Fibroblast of skin of right biceps (primary cell): ENCODE measurements at places on chromosomes 7 and 10.

DNA sequence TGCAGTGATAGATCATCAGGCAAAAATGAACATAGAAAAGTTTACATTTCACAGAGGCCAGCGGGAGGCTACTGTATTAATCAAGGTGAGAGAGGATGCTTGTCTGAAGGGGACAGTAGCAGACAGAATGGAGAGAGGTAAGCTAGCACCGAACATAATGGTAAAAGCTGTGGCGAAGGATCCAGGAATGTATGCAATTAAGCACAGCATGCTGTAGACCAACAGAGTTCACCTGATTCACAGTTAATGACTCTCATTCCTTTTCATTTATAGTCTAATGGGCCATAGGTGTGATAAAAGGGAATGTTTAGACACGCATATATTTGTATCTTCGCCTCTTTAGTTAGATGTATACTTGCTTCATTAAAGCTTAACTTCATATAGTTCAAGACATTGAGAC is 150.9 kb upstream of the MBL2 start:
- DNase-seq = no peak

DNA sequence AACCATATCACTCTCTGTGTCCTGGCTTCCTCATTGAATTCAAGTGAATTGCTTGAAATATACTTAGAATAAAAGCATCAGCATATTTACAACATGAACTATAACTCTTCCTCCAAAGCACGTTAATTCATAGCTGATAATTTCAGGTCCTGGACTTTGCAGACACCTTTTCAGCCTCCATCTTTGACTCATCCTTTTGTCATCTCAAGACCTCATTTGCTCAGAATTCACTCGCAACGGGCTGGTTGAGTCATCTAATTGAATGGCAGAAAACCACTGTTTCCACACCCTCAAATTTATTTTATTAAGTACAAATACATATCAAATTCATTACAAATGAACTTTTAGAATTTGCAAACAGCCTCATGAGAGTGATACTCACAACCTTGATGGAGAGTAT is 545.7 kb downstream of the GATA3 start:
- no peak for DNase-seq

DNA sequence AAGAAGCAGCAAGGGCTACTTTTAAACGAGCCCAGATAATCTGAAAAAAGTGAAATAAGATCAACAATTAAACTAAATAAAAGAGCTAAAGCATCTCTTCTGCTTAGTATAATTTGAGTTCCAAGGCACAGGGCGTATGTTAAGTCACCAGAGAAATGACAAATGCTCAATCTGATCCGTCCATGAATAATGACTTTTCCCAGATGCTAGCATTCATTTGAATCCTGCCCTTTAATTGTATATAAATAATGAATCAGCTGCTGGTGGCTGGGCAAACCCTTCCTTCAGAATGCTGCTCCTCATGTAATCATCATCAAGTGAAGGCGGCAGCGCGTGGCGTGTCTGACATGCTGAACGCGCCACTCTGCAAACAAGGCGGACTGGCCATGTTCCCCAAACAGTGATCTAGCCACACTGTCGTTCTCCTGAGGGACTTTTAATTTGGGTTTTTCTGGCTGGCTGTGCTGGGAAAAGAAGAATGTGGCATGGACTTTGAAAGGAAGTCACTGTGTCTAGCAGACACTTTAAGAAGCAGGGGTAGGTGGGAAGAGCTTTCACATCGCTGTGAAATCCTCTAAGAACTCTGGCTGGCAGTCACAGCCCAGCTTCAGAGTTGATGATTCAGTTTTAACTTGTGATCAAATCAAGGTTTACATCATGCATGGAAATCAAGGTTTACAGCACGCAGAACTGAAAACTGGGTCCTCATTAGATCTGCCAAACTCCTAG is 70.7 kb downstream of the BEND7 start:
- DNase-seq = no peak

GRCh38 chr10:121610798-121611323 is 12.6 kb upstream of the FGFR2 start:
- no peak for DNase-seq

GRCh38 chr7:22256541-22257096 is 100.3 kb downstream of the RAPGEF5 start:
- DNase-seq = no peak

DNA sequence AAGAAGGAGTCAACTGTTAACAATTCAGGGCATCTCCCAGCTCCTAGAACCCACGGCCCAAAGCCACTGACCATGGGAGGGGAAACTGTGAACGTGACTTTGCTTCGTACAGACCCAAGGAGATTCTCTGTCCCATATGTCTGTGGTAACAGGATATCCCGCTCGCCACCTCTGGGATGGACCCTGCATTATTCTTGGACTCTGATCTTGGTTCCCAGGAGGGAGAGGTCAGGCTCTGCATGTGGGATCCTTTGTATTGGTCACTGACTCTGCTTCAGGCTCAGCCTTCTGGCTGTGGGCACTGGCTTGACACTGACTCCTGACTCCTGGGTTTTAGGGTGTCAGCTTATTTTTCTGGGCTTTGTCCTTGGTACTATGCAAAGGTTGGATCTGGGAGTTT is 13.5 kb upstream of the MBL2 start:
- no peak for DNase-seq

- DNase-seq = peak; percentile 77
Observed at GRCh38 chr7:94396596-94396995, 1.9 kb downstream of the COL1A2 start.

- peak; percentile 19 for DNase-seq
Observed at GRCh38 chr7:15016766-15017165, 114.2 kb upstream of the DGKB start.

GRCh38 chr10:44990965-44991364 is 9.8 kb upstream of the ZNF22 start:
- no peak for DNase-seq

DNA sequence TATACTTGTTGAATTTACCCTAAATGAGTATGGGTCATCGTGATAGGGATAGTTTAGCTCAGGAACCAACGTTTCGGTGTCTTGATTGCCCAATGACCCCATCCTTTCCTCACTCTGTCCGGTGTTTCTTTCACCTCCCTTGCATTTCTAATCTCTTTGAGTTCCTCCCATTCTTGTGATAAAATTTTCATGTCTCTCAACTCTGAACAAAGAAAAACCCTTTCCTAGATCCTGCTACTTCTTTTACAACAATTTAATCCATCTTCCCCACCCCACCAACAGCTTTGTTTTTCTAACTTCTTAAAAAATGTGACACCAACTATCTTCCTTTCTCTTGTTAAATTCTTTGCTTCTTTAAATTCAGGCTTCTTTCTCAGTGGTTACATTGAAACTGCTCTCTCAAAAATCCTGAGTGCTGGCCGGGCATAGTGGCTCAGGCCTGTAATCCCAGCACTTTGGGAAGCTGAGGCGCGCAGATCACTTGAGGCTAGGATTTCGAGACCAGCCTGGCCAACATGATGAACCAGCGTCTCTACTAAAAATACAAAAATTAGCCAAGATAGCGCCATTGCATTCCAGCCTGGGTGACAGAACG is 130.3 kb upstream of the MINDY3 start:
- DNase-seq = no peak

DNA sequence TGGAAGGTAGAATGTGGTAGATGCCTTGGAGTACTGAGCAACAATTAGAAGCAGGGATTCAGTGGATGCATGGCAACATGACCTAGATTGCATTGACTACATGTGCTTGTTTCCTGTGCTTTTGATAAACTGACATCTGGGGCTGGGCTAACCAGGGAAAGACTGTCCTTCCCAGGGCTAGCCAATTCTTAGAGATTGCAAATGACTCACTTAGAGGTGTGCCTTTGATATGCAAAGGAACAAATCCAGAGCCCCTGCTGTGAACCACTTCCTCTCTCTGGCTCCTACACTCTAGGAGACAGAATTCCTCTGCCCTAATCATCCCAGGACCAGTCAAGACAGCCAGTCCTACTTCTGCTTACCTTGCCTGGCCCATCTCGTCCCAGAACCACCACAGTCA is 651.5 kb downstream of the LRMDA start:
- DNase-seq = peak; percentile 85

DNA sequence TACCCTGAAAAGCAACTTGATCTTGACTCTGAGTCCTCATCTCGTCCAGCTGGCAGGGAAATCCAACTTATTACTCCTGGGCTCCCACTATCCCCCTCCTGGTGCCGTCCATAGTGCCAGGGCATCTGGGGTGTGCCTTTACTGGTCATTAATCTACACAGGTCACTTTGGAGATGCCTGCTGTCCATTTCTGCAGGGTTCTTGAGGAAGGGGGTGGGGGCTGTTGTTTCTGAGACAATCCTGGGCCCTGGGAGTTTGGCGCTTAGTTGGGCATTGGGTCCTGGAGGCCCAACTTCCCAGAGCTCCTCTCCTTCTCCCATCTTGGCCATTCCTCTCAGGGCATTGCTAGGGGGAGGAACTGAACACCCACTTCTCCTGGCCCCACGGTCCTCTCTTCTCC is 6.0 kb upstream of the TACR2 start:
- no peak for DNase-seq

GRCh38 chr7:67805921-67806471 is 809.4 kb downstream of the TYW1 start:
- no peak for DNase-seq

DNA sequence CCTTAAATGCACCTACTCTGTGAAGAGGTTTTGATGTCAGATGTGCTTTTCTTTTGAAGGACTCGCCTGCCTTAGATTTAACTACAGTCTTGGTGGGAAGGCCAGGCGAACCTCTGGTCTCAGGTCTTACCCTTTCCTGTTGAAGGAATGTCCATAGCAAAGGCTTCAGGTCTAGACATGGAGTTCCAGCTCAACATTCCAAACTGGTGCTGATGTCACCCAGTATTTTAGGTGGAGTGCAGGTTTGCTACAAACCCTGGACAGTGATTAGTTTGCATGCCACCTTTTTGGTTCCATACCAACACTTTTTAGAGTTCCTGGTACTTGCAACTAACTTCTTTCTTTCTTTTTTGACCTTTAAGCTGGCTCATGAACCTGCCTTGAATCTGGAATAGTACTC is 258.7 kb downstream of the GFRA1 start:
- DNase-seq = no peak

- no peak for DNase-seq
Observed at GRCh38 chr10:44618910-44619309, 234.0 kb upstream of the CXCL12 start.

DNA sequence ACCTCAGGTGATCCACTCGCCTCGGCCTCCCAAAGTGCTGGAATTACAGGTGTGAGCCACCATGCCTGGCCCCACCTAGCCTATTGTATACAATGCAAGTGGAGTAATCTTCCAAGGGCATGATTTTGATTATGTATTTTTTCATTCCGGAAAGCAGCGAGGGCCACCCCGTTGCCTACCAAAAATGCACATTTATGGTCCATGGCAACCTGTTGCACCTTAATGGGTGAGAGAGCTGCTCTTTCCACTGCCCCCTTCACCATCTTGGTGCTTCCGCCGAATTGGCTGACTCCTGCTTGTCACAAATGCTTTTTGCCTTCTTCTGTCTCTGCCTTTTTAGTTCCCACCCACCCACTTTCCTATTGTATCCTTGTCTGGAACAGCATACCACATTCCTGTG is 699.5 kb downstream of the LRMDA start:
- no peak for DNase-seq

GRCh38 chr7:39509436-39509835 is 56.8 kb upstream of the YAE1 start:
- no peak for DNase-seq

GRCh38 chr7:98909487-98909886 is 31.2 kb downstream of the TRRAP start:
- DNase-seq = no peak

DNA sequence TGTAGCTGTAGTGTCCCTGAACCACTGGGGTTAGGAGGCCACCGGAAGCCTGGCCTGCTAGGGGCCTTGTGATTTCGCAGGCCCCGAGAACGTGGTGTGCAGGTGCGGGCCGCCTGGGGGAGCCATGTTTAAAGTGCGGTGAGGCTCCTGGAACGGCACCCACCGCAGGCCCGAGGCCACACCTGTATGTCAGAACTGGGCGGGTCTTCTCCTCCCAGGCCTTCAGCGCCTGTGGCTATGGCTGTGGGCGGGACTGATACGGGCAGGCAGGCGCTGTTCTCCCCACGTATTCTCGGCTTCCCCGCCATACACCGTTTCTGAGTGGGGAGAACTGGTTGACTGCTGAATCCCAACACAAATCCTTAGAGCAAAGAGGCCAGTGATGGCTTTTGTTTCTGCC is 74.8 kb downstream of the DNAJB6 start:
- no peak for DNase-seq

GRCh38 chr10:84424731-84425167 is 96.4 kb downstream of the CCSER2 start:
- DNase-seq = peak; percentile 94

DNA sequence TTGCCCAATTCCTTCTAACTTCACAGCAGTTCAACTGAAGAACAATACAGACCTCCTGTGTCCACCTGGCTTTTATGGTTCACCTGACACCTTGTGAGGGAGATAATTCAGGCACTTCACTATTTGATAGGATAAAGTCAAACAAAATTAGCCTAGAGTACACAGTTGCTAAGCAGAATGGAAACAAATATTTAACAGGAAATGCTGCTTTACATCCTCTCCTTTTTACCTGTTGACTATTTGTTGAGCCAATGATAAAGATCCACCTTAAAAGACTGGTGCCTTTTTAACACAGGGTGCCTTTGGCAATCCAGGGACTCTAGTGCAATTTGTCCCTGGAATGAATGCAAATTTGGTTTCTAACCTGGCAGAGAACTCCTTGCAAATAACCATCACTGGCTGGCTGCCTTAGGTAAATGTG is 39.8 kb downstream of the ITPRID1 start:
- no peak for DNase-seq

- no peak for DNase-seq
Observed at GRCh38 chr10:71382028-71382427, 14.7 kb upstream of the CDH23 start.

DNA sequence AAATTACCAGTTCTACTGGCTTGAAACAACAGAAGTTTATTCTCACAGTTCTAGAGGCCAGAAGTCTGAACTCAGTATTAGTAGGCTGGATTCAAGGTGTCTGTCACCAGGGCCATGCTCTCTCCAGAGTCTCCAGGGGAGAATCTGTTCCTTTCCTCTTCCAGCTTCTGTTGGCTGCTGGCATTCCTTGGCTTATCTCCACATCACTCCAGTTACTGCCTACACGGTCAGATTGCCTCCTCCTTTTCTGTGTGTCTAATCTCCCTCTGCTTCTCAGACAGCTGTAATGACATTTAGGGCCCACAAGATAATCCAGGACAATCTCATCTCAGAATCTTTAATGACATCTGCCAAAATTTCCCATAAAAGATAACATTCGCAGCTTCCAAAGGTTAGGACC is 36.6 kb downstream of the MAPK8 start:
- no peak for DNase-seq

DNA sequence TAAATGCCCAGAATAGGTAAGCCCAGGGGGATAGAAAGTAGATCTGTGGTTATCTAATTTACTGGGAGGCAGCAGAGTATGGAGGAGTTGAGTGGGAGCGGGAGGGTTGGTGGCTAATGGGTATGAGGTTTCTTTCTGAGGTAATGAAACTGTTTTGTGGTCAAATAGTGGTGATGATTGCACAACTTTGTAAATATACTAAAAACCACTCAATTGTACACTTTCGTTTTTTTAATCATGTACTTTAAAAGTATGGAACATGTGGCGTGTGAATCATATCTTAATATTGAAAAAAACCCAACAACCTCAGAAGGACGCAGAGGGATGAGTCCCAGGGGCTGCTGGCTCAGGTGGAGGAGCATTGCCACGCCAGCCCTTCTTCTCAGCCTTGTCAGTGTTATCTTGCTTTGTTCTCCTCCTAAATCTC is 118.1 kb downstream of the WDR11 start:
- DNase-seq = peak; percentile 5
